Left renal cortex interstitium (tissue), 4 donors: ENCODE measurements at places on chromosomes 1 and 21. TPM values are rescaled to one million over a fixed set of nuclear protein-coding genes. Genes with fewer than 3 reads are reported as not detected.

The IL22RA1 gene
- 3.4 TPM for polyA plus RNA-seq

The AGRN gene
- polyA plus RNA-seq, result 287 TPM

The CELA3B gene
- polyA plus RNA-seq, result not detected

The LCA5L gene
- 7.6 TPM for polyA plus RNA-seq

The NKAIN1 gene
- polyA plus RNA-seq, result 3.2 TPM

The DCST2 gene
- 2.5 TPM for polyA plus RNA-seq

The TMOD4 gene
- 1.3 TPM for polyA plus RNA-seq

The CSF3R gene
- 2.5 TPM for polyA plus RNA-seq

The CCSAP gene
- polyA plus RNA-seq, result 10.9 TPM

The PRKCZ gene
- polyA plus RNA-seq, result 28.9 TPM

The ZNF695 gene
- 3.3 TPM for polyA plus RNA-seq

The PCAT6 gene
- polyA plus RNA-seq, result 3.6 TPM

The NBPF14 gene
- 28.0 TPM for polyA plus RNA-seq

The FNDC10 gene
- polyA plus RNA-seq, result 3.3 TPM

The LRRIQ3 gene
- polyA plus RNA-seq, result 4.2 TPM

The FOXO6 gene
- 3.2 TPM for polyA plus RNA-seq

The OPTC gene
- polyA plus RNA-seq, result not detected

The PRKAA2 gene
- 14.0 TPM for polyA plus RNA-seq
